ENCODE measurements at places on chromosomes 5 and 9. TPM values are rescaled to one million over a fixed set of nuclear protein-coding genes. Genes with fewer than 3 reads are reported as not detected.
A peak's percentile ranks its signal among the peaks of the same experiment; 100 is the strongest.

- DNase-seq = no peak
These were observed 39.2 kb downstream of the ANXA2R start for GRCh38 chr5:43000914-43001313.

- no peak for DNase-seq
These were observed 181.4 kb upstream of the MAP3K1 start for GRCh38 chr5:56633950-56634349.

GRCh38 chr5:139640421-139641115 is 7.6 kb upstream of the CXXC5 start:
- DNase-seq = peak; percentile 26

The ARL14EPL gene
- 0.47 TPM for total RNA-seq

The SLCO6A1 gene
- 0.16 TPM for total RNA-seq

DNA sequence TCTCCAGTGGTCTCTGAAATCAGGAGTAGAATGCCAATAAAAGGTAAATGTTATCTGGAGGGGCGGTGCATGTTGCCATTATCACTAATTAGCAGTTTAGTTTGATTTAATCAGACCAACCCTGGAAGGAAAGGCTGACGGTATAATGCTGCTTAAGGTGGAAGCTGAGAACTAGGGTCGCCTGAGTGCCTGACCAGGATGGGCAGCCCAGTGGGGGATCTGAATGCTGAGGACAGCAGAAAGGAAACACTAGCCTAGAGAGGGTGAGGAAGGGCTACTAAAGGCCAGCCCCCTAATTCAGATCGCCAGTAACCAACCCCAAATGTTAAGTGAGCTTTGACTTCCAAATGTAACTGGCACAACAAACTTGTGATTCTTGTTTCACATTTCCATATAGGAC is 172.2 kb downstream of the APBA1 start:
- DNase-seq = no peak

The LCP2 gene
- not detected for total RNA-seq

- DNase-seq = no peak
These were observed 719.3 kb downstream of the NR2F1-AS1 start for GRCh38 chr5:92861531-92862285.

GRCh38 chr9:132516911-132517310 is 65.5 kb upstream of the BARHL1 start:
- DNase-seq = no peak

All from myocyte (in vitro differentiated cells).